ENCODE measurements at places on chromosomes 4 and X.

- DNase-seq = no peak
Observed at GRCh38 chr4:10281996-10282395, 165.4 kb upstream of the WDR1 start.

DNA sequence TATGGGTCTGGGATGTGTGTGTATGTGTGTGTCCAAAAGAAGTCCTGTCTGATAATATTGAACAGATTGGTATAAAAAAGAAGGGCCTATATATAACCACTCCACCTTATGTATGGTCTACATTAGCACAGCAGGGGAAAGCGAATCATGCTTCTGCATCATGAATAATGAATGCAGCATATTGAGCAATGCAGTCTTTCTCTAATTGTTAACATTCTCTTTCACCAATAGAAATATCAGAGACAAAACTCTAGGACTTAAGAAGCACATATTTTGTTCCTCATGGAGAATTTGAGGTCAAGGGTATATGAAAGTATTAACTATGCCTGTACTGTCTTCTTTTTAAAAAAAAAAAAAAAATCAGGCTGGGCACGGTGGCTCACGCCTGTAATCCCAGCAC is 264.3 kb upstream of the NOCT start:
- no peak for DNase-seq

DNA sequence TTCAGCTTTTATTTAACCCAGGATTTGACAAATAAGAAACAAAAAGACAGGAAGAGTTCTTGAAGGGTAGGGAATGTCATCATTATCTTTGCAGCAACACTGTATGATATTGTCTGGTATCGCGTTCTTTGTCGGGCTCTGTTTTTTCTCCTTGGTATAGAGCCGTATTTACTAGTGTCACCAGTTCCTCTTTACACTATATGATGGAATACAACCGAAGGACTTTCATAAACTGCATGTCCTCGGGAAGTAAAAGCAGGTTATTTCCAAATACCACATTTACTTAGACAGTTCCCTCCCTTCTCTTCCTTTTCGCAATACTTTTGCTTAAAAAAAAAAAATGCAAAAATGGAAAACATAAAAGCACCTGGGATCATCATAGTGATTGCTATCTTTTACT is 96.6 kb upstream of the IL13RA1 start:
- DNase-seq = no peak

DNA sequence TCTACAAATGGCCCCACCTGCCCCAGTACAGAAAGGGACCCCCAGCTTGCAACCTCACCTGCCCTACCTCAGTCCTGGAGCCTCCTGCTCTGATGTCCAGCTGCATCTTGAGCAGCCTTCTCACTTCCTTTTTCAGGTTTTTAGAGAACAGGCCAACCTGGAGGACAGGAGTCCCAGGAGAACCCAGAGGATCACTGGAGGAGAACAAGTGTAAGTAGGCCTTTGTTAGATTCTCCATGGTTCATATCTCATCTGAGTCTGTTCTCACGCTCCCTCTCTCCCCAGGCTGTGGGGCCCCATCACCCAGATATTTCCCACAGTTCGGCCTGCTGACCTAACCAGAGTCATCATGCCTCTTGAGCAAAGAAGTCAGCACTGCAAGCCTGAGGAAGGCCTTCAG is 3.6 kb downstream of the MAGEA11 start:
- no peak for DNase-seq

DNA sequence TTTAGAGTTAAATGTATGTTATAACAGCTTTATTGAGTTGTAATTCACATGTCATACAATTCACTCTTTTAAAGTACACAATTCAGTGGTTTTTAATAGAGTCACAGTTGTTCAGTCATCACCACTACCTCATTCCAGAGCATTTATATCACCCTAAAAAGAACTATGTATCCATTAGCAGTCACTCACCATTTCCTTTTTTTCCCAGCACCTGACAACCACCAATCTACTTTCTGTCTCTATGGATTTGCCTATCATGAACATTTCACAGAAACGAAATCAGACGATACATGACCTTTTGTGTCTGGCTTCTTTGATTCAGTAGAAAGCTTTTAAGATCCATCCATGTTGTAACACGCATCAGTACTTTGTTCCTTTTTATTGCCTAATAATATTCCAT is 52.9 kb upstream of the FRAS1 start:
- no peak for DNase-seq

GRCh38 chr4:82124932-82125786 is 248.6 kb downstream of the HNRNPD start:
- DNase-seq = no peak

GRCh38 chrX:25180242-25180641 is 164.5 kb upstream of the ARX start:
- DNase-seq = no peak

- DNase-seq = no peak
Observed at GRCh38 chrX:69815519-69815918, 199.6 kb downstream of the EDA start.

- DNase-seq = peak; percentile 32
Observed at GRCh38 chrX:38929966-38930421, 128.7 kb downstream of the MID1IP1 start.

GRCh38 chr4:145956288-145956890 is 17.8 kb upstream of the ZNF827 start:
- no peak for DNase-seq

DNA sequence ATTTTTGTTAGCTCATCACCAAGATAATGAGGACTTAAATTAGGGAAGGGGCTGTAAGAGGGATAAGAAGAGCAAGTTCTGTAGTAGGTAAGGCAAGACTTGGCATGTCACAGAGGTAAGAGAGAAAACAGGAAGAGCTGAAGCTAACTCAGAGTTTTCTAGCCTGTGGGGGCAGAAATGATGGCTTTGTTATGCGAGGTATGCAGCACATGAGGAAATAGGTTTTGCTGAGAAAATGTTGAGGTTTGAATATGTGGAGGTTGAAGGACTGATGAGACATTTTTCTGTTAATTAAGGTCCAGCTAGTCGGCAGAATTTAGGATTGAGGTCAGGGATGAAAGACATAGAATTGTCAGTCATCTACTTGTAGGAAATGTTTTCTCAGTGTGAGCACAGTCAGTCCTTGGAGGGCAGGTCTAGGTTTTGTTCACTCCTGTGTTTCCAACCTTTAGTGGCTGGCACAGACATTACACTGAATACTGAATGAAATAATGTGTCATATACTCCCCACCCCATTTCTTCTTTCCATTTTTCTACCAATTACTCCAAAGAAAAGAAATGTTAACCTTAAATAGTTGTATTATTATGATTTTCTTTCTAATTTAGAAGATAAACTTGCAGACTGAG is 154.0 kb upstream of the AADAT start:
- DNase-seq = no peak

DNA sequence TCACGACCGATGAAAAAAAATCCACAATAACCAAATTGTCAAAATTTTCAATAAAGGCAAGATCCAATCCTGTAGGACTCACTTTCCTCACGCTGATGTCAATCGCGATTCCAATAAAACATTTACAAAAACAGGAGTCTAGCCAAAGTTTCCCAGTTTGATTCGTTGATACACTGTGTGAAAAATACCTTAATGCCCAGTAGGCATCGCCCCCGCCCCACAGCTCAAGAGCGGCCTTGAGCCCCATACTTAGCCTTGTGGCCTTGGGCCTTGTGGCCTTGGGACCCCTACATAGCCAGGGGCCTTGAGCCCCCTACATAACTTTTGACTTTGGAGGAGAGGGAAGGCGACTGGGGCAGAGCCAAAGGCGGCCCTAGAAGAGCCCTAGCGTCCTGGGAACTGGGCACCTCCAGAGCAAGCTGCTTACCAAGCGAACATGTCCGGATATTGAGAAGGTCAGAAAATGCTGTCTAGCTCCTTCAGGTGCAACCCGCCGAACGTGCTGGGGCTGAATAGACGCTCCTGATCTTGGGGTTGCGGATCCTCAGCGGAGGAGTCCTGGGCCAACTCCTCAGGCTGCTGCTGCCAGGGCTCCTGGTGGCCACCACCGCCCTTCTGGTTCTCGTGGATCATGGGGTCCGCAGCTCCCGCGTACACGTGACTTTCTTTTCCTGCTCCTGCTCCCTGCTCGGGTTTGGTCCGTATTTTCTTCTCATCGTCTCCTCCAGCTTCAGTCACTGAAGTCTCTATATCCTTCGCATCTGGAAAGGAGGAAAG is 62.9 kb downstream of the RHOXF2B start:
- no peak for DNase-seq

- no peak for DNase-seq
Observed at GRCh38 chr4:168805341-168805740, 204.7 kb downstream of the CBR4 start.

DNA sequence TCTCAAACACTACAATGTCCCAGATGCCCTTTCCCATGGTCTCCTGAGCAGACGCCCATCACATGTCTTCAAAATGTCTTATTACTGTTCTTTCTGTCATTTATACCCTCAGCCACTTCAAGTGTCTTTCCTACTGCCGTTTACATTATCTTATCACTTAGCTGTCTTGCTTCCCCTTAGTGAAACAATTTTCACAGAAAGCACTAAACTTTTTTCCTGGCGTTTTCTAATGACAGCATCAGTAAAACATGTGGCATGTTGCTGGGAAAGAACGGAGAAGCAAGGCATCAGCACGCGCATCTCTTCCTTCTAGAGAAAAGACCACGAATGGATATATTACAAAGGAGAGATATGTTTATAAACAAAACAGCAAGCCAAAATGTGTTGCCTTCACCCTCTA is 189.7 kb upstream of the SLIT2 start:
- DNase-seq = no peak

- no peak for DNase-seq
Observed at GRCh38 chr4:30828264-30828926, 108.2 kb downstream of the PCDH7 start.

GRCh38 chr4:128249787-128250668 is 37.6 kb downstream of the PGRMC2 start:
- DNase-seq = no peak

GRCh38 chrX:115579786-115580294 is 18.9 kb downstream of the PLS3 start:
- no peak for DNase-seq

DNA sequence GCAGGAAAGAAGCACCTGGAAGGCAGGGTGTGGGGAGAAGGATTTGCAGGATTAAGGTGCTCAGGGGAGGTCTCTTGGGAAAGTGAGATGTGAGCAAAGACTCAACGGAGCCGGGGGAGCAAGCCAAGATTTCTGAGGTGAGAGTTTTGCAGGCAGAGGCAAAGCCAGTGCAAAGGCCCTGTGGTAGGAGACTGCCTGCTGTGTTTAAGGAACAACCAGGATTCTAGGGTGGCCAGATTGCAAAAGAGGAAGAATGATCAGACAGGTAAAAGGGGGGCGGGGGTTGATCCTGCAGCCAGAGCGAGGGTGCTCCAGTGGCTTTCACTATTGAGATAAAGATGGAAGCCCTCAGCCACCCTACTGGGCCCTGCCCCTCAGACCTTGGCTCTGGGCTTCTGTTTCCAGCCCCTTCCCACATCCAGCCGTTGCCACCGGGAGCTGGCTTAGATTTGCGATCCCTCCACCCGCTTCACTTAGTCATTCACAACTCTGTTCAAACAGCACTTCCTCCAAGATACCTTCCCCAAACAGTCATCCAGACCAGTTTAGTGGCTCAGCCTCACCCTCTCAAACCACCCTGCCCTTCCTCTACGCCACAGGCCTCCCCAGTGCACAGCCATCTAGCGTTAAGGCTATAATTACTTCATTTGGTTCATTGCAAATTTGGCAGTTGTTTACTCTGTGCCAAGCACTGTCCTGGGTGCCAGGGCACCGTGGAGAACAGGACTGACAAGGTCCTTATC is 23.3 kb upstream of the BCOR start:
- DNase-seq = no peak

DNA sequence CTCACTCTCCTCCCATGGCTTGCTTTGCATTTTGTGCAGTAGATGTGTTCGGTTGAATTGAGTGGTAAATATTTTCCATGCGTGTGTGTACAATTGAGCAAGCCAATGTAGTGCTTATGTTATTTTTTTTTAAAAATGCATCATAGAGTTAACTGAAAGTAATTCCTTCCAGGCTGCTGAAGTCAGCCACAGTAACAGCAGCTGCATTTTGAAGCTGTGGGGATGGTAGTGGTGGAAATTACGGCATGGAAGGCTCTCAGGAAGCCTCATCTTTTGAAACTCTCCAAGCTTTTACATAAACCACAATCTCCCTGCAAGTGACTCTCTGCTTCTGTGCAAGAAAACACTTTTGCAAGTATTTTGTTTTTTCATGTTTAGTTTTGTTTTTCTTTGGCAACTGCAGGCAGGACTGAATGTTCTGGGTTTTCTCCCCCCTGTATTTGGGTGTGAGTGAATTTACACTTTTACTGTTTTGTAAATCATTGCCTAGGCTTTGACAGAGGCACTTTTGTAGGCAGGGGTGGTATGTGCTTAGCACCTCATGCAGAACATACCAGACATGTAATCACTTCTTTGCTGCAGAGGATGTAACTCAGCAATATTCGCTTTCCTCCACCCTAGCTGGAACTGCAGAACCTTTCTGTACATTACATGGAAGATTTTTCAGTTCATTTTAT is 56.2 kb downstream of the LRRC66 start:
- no peak for DNase-seq

DNA sequence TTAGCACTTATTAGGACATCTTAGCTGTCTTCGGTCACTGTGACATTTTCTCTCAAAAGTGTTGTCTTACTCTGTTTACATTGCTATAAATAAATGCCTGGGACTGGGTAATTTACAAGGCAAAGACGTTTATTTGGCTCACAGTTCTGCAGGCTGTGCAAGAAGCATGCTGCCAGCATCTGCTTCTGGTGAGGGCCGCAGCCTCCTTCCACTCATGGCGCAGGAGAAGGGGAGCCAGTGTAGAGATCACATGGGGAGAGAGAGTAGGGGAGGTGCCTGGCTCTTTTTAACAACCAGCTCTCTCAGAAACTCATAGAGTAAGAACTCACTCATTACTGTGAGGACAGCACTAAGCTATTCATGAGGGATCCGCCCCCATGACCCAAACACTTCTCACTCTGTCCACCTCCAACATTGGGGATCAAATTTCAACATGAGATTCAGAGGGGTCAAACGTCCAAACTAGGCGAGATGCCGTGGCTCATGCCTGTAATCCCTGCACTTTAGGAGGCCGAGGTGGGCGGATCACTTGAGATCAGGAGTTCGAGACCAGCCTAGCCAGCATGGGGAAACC is 43.5 kb upstream of the HERC6 start:
- DNase-seq = no peak

DNA sequence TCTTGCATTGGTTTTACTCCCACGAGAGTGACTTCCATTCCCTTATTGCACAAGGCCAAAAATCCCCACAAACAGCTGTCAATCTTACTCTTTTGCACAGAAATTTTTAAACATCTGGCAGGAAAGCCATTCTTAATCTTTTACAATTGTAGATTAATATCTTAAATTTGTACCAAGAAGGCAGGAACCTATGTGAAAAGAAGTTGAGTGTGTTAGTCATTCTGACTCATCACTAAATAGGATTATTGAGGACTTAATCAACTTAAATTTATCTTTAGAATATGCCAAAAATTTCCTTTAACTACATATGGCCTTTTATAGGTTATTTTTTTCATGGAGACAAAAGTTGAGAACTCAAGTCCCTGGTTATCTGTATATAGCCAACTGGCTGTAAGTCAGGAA is 49.0 kb upstream of the VEGFC start:
- DNase-seq = no peak

- no peak for DNase-seq
Observed at GRCh38 chrX:47148946-47149345, 3.9 kb downstream of the RBM10 start.

Measured in stomach (tissue), 19 donors.